ENCODE measurements at places on chromosomes 2 and 18. TPM values are rescaled to one million over a fixed set of nuclear protein-coding genes. Genes with fewer than 3 reads are reported as not detected.

The DHRS9 gene
- 4.6 TPM for total RNA-seq

The M1AP gene
- 0.69 TPM for total RNA-seq

The HAUS1 gene
- total RNA-seq: 23.3 TPM

The STON1 gene
- 16.5 TPM for total RNA-seq

The PLB1 gene
- 10.7 TPM for total RNA-seq

The FOSL2 gene
- 13.3 TPM for total RNA-seq

The SPHKAP gene
- total RNA-seq: 33.7 TPM

The ASB18 gene
- 0.39 TPM for total RNA-seq

The DPP10 gene
- total RNA-seq: 30.6 TPM

The PLCD4 gene
- total RNA-seq: 8.3 TPM

The FBXO11 gene
- total RNA-seq: 170 TPM

The TMEM169 gene
- 18.5 TPM for total RNA-seq

The OR6B3 gene
- 0.40 TPM for total RNA-seq

The SCYGR4 gene
- total RNA-seq: not detected

The CIDEA gene
- 0.50 TPM for total RNA-seq

The SYT4 gene
- total RNA-seq: 179 TPM

The GALNT3 gene
- 14.0 TPM for total RNA-seq

The GCKR gene
- 0.77 TPM for total RNA-seq

The ERFE gene
- 1.8 TPM for total RNA-seq

The SP100 gene
- total RNA-seq: 26.4 TPM

The AP1S3 gene
- 9.4 TPM for total RNA-seq

The DCDC2C gene
- 0.99 TPM for total RNA-seq

The TGFA gene
- 23.5 TPM for total RNA-seq
